ENCODE measurements at places on chromosomes 13 and 19.
A peak's percentile ranks its signal among the peaks of the same experiment; 100 is the strongest.

- DNase-seq, result no peak
Observed at GRCh38 chr19:28468701-28469459, 744.1 kb downstream of the UQCRFS1 start.

GRCh38 chr13:87452281-87452680 lies 218.9 kb upstream of the SLITRK5 start:
- DNase-seq, result no peak

GRCh38 chr13:74015137-74015536 lies 119.1 kb downstream of the KLF12 start:
- no peak for DNase-seq

DNA sequence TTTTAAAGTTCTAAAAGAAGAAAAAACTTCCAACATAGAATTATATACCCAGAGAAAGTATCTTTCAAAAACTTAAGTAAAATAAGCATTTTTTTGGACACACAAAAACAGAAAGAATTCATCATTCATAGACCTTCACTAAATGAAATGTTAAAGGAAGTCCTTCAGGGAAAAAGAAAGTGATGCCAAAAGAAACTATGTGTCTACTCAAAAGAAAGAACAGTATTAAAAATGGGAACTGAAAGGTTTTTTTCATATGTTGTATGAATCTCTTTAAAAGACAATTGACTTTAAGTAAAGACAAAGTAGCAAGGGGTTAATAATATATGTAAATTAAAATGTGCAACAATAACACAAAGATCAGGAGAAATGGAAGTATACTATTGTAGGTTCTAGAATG lies 96.5 kb downstream of the DHRS12 start:
- DNase-seq, result no peak

GRCh38 chr13:106597186-106597585 lies 29.2 kb upstream of the ARGLU1 start:
- no peak for DNase-seq

DNA sequence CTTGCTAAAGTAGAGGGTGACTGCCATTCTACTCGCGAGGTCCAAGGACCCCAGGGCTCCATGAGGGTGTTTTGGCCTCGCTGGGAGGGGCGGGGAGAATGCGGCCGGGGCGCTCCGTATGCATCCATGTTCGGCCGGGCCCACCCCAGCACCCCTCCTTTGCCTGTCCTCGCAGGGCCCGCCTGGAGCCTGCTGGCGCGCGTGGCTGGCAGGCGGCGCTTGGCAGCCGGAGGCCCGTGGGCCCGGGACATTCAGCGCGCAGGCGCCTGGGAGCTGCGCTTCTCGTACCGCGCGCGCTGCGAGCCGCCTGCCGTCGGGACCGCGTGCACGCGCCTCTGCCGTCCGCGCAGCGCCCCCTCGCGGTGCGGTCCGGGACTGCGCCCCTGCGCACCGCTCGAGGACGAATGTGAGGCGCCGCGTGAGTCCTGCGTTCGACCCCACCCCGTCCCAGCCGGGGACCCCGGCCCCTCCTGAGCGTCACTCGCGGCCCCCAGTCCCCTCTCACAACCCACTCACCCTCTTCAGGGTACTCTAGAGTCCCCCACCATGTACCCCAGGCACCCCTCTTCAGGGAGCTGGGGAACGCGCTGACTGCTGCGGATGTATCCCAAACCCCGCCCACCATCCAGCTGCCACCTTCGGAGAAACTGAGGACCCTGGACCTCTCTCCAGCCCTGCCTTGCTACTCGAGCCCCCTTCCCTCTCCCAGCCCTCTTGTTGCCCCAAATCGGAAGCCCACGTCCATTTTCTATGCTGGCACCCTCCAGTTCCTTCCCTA lies 4.1 kb downstream of the DLL3 start:
- no peak for DNase-seq

- DNase-seq, result no peak
Observed at GRCh38 chr13:31797154-31797775, 57.9 kb downstream of the RXFP2 start.

GRCh38 chr13:111158136-111158805 lies 43.2 kb downstream of the ARHGEF7 start:
- no peak for DNase-seq

- DNase-seq, result no peak
Observed at GRCh38 chr19:37926711-37927110, 19.7 kb downstream of the SIPA1L3 start.

GRCh38 chr13:41465241-41465847 lies 8.0 kb downstream of the RGCC start:
- DNase-seq, result no peak

DNA sequence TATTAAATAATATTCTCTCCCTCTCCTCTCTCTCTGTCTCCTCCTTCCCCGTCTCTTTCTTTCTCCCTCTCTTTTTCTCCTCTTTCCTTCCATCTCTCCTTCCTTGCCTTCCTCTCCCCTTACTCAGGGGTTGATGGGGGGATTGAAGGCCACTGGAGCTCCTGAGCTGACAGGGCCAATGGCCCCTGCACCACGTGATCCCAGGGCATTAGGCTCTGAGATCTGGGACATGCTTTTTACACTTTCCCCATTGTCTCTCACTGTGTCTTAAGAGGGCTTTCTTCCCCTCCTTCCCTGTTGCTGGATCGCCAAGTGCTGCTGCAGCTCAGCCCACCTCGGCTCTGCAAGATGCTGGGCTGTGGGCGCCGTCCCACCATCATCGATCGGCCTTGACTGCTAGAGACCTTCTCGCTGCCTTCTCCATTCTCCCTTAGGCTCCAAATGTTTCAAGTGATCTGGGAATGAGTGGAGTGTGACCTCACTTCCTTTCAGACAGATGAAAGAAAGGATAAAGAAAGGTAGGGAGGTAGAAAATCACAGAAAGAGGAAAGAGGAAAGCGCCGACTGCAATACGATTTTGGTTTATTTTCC lies 42.2 kb downstream of the COL4A1 start:
- no peak for DNase-seq

DNA sequence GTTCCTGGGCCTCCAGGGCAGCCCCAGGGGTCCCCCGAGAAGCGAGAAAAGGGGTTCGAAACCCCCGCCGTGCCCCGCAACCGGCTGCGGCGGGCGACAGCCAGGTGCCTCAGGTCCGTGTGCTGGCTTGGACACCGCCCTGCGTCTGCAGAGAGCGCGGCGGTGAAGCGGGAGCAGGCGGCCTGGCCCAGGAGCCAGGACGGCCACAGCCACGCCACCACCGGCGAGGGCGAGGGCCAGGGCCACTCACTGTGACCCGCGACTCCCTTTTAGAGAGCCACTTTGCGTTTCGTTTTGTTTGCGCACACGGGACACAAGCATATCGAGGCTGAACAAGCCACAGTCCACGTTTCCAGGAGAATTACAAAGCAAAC lies 110.4 kb downstream of the CRYL1 start:
- DNase-seq, result no peak

DNA sequence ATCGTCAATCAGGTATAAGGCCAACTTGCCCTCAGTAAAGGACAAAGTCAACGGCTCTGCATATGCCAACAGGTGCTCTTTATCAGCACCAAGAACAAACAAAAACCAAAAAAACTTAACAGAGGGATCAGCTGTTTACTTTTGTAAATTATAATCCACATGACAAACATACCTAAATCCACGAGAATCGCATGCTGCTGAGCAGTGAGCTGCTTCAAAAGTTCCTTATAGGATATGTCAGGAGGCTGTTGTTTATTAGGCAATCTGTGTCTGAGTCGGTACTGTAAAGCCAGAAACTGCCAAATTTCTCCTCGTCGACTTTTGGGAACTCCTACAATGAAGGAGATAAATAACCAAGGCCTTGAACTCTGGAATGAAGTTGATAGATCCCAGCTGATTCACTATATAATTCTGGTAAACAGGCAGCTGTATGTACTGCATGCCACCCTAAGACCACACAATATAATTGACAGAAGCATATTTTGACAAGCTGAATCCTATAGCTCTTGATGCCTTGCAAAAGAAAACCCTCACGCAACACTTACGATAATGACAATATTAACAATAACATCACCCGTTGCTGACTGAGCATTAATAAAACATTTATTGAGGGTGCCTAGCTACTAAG lies 179.8 kb downstream of the TBC1D4 start:
- no peak for DNase-seq

DNA sequence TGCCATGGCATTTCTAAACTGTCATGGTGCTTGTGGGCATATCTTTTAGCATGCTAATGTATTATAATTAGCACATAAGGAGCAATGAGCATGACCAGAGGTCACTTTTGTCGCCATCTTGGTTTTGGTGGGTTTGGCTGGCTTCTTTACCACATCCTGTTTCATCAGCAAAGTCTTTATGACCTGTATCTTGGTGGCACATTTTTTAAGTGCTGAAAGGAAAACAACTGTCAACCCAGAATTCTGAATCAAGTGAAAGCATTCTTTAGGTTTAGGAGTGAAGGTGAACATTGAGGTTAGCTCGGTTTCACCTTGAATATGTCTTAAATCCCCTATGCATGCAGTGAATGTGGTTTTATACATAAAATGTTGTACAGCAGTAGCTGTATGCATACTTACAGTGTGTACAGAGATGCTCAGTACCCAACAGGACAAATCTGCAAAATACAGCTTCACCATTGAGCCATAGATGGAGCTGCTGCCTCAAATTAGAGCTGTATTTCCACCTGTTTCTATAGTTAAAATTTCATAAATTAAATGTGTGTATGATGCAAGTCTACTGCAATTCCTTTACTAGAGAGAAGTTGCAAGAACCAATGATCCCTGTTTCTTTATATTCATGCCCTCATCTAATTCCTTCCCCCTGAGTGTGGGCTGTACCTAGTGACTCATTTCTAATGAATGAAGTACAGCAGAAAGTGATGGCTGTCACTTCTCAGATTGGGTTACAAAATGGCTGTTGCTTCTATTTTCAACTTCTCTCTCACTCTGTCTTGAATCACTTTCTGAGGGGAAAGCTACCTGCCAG lies 25.2 kb upstream of the IGSF23 start:
- DNase-seq, result no peak

GRCh38 chr19:2011169-2011568 lies 4.3 kb downstream of the BTBD2 start:
- DNase-seq, result no peak

GRCh38 chr19:33193865-33194362 lies at the start of gene LRP3:
Gene LRP3, plus strand, starts transcription at chr19:33194330. Its CDS starts 456 bp downstream, at chr19:33194786.
- peak; percentile 63 for DNase-seq

DNA sequence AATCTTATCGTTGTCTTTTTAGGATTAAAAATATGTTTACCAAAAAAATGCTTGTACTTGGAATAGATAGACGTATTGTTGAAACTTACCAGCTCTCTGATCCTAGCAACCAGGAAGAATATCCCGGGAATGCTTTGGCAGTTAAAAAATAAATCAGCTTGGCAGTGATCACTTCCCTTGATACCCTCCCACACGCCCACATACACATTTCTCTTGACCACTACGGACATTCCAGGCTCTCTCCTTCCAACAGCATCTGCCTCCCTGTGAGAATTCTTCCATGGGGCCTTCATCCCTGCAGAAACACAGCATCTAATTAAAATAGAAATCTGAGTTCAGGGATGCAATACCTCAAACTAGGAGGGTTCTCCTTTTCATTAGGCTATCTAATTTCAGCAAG lies 57.9 kb downstream of the THSD1 start:
- DNase-seq, result no peak

DNA sequence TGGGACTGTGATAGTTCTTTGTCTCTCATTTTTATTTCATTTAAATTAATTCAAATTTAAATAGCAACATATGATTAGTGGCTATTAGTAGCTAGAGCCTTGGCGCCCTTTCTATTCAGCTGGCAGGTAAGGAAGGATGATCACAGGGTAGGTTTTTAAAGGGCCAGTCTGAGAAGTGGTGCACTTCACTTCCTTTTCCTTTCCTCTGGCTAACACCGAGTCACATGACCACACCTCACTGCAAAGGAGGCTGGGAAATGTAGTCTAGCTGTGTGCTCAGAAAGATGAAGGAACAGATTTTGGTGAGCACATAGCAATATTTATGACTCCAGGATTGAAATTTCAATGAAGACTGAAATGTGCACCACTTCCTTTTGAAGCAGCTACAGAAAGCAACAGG lies 128.7 kb downstream of the TSHZ3 start:
- DNase-seq, result no peak

DNA sequence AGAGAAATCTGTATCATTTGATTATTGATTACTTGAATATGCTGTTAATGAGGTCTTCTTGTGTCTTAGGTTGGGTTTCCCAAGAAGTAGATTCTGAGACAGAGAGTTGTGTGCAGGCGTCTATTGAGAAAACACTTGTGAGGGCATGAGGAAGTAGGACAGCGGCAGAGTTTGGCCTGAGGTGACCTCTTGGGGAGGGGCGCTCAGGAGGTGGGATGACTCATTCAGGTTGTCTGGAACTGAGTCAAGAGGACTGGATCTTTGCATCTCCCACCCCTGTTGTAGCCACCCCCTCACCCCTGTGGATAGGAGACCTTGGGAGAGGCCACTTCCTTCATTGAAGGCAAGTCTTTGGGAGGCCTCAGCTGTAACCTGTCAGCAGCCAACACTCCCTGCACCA lies 35.2 kb upstream of the WDFY2 start:
- DNase-seq, result no peak

- no peak for DNase-seq
Observed at GRCh38 chr13:91988331-91988730, 589.9 kb downstream of the GPC5 start.

All from amygdala (tissue), 56 donors.